M059J (cell line): ENCODE measurements at places on chromosomes 12 and 14. TPM values are rescaled to one million over a fixed set of nuclear protein-coding genes. Genes with fewer than 3 reads are reported as not detected.

GRCh38 chr12:63036216-63036973 is 101.4 kb upstream of the PPM1H start:
- no peak for DNase-seq

- peak; percentile 4 for DNase-seq
Measured at GRCh38 chr12:2797721-2798418, 3.1 kb downstream of the FKBP4 start.

DNA sequence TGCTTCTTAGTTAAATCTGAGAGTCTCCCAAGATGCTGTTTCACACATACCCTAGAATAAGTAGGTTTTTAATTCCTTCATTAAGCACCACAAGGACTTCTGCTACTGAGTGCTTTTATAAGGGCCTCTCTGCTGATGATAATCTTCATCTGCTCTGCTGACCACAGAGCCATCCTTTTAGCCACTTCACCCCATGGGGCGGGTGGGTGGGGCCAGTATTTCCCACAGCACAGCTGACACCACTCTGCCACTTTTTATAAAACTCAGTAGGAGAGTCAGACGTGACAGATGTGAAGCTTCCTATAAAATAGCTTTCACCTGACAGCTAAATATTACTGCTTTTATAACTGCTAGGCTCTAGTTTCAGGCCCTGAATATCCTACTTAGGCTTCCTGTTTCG is 20.3 kb downstream of the FCF1 start:
- DNase-seq = no peak

- DNase-seq = no peak
Measured at GRCh38 chr12:71141378-71141926, 16.3 kb downstream of the TSPAN8 start.

DNA sequence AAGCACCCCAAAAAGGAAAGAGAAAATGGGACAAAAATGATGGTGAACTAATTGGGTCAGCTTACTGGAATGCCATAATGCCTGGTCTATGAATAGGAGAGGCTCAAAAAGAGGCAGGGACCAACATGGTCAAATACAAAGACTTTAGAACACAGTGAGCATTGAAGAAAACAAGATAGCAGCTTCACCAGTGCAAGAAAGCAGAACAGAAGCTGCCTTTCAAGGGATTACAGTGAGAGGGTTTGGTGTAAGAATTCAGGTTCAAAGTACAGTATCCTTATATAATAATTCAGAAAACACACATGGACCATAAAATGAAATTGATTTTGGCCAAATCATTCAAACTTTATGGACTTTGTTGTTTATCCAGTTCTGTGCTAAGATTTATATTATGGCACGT is 162.1 kb downstream of the NAV3 start:
- DNase-seq = no peak

- DNase-seq = no peak
Measured at GRCh38 chr12:79732638-79733037, 41.9 kb upstream of the PAWR start.

- no peak for DNase-seq
Measured at GRCh38 chr14:76708028-76708427, 53.2 kb upstream of the VASH1 start.

CLEC6A gene
- not detected in 2 replicates for total RNA-seq

DNA sequence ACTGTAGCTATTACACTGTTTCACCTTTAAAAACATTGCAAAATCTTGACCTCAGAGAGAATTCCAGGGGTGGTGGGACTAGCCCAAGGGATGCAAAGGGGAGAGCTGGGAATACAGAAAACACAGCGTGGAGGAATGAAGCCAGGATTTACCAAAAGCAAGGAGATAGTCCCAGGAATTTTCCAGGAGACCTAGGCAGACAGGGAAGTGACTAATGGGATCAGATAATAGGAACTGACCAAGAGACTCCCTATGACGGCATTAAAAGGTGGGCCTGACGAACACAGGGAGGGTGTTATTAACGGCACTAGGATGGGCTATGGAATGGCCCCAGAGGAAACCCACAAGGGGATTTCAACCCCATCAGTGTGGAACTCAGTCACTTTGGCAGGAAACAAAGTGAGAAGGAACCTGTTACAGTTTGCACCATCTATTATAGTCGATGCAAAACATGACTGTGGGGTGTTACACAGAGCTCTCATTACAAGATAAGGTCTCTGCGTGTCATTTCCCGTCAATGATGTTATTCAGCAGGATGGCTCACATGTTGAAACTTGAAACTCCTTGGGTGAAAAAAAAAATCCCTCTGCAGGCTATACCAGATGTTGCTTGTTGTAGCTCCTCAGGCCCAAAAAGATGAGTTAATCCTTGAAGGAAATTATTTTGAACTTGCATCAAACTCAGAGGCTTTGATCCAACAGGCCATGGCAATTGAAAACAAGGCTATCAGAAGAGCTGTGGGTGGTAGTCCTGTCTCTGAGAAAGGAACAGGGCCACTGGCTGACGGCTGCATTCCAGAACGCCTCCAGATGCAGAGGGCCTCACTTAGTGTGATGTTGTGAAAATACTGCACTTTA is 58.7 kb downstream of the DRAM1 start:
- DNase-seq = peak; percentile 80

DNA sequence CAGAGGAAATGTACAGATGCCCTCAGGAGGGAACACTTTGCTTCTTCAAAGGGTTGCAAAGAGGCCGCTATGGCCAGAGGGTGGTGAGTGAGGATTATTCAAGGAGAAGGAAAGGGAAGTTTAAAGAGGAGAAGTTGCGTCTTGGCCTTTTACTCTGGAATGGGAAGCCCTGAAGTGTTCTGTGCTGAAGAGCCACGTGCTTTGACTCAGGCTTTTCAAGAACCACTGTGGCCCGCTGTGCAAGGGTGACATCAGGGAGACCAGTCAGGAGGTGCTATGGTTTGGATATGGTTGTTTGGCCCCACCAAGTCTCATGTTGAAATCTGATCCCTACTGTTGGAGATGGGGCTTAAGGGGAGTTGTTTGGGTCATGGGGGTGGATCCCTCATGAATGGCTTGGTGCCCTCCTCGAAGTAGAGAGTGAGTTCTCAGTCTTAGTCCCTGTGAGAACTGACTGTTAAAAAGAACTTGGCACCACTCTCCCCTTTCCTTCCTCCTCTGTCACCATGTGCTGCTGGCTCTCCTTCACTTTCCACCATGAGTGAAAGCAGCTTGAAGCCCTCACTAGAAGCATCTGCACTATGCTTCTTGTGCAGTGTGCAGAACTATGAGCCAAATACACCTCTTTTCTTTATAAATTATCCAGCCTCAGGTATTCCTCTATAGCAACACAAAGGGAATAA is 66.1 kb upstream of the DUSP6 start:
- no peak for DNase-seq

DNA sequence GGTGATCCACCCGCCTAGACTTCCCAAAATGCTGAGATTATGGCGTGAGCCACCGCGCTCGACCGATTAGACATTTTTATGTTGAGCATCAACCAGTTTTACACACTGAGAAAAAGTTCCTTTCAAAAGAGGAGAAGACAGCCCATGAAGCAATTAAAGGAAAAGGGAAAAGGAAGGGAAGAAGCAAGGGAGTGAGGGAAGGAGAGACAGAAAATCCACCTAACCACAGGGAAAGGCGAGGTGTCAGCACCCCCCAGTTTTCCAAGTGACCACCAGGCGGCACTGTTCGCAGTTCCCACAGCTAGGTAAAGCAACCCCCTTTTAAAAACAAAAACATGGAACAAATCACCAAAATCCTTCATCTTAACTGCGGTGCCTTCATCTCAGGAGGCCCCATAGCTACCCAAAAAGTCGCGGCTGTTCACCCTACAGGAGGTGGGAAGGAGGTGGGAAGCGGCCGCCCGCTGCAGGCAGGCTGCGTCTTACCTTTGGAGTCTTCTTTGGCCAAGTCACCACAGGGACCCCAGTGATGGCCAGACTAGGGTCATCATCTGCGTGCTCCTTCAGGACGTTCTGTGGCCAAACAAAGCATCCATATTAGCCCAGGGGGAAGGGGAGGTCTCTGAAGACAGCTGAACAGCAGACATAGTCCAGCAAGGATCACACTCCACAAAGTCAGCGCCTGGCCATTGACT is 86.6 kb downstream of the KDM2B start:
- DNase-seq = peak; percentile 19

DNA sequence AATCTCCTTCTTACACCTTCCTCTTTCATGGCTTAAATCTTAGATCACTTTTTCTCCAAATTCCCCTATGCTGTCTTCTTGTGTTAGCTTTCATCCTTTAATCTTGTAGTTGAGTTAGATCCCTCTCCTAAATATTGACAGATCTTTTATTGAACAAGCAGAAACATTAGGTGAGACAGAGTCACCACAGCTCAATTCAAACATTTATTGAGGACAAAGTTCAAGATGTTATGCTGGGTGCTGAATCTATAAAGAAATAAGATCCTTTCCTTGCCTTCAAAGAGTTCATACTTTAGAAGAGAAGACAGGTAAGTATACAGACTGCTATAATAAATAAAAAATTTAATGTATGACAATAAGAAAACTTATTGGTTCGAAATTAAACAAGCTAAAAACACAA is 109.7 kb downstream of the TXNDC16 start:
- no peak for DNase-seq

SOS2 gene
- 12.9 and 22.8 TPM in 2 replicates for total RNA-seq

DNA sequence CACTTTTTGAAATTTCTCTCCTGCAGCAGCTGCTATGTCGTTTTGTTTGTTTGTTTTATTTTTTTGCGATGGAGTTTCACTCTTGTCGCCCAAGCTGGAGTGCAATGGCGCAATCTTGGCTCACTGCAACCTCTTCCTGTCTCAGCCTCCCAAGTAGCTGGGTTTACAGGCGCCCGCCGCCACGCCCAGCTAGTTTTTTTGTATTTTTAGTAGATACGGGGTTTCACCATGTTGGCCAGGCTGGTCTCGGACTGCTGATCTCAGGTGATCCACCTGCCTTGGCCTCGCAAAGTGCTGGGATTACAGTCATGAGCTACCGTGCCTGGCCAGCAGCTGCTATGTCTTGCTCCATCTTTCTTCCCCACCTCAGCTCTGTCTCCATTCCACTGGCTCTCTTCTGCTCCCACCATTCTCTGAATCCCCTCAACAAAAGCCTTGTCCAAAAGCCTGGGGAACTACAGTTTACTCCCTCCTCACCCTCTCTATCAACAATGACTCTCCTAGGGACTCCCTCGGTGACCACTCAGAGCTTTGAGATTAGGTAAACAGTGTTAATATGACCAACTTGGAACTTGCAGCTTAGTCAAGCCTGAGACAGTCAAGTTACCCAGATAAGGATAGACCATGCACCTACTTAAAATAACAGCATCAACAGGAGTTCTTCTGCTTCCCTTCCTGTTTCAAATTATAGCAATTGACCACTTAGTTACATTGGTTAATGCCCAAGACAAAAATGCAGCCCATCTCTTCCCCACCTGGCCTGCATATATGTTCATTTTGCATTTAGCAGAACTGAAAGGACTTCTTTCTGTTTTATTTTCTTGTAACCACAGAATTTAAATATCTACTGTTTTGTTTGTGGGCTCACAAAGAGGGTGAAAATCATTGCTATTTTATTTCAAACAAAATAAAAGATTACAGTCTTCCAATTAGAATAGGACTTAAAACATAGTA is 189.0 kb upstream of the AMIGO2 start:
- DNase-seq = peak; percentile 62

MBIP gene
- total RNA-seq = 22.3 and 24.6 TPM in 2 replicates

ACSS3 gene
- 1.4 and 2.6 TPM in 2 replicates for total RNA-seq

RNFT2 gene
- 2.1 and 5.7 TPM in 2 replicates for total RNA-seq
